ENCODE measurements at places on chromosomes 3 and 15. TPM values are rescaled to one million over a fixed set of nuclear protein-coding genes. Genes with fewer than 3 reads are reported as not detected.
A peak's percentile ranks its signal among the peaks of the same experiment; 100 is the strongest.

- DNase-seq: no peak
Measured at GRCh38 chr3:2920103-2920502, 190.1 kb downstream of the IL5RA start.

DNA sequence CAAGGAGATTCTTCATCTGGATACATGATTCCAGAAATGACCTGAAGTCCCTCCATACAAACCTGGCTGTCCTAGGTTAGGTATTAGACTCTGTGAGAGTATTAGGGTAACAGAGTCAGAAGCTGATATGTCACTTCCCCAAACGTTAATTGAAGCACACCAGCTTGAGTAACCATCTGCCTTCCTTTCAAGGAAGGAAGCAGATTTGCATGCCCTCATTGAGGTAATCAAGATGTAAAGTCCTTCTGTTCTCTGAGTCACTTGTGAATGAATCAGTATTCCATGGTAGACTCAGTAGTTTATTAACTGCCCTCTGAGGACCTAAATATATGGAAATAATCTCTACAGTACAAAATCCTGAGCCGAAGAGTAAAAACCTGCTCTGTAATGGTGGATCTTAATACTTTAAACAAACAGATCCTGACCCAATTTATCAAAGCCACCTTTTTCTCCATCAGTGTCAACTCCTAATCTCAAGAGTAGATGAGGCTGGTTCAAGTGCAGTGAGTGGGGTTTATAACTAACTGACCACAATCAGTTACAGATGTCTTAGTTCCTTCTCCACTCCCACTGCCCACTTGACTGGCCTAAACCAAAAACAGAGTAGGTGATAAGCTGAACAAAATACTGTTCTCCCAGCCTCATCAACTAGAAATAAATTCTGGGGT is 246.2 kb upstream of the CHRM5 start:
- no peak for DNase-seq

GRCh38 chr3:27544372-27544865 is 60.2 kb upstream of the SLC4A7 start:
- DNase-seq: no peak

GRCh38 chr3:126338790-126339288 is 18.4 kb downstream of the KLF15 start:
- no peak for DNase-seq

GRCh38 chr3:56784448-56785001 is 17.2 kb downstream of the ARHGEF3 start:
- no peak for DNase-seq

- DNase-seq: no peak
Measured at GRCh38 chr3:59264366-59264765, 214.5 kb upstream of the CFAP20DC start.

GRCh38 chr3:45082142-45082538 is 56.0 kb downstream of the CLEC3B start:
- DNase-seq: no peak

GRCh38 chr3:24168977-24169376 is 223.9 kb downstream of the NR1D2 start:
- no peak for DNase-seq

DNA sequence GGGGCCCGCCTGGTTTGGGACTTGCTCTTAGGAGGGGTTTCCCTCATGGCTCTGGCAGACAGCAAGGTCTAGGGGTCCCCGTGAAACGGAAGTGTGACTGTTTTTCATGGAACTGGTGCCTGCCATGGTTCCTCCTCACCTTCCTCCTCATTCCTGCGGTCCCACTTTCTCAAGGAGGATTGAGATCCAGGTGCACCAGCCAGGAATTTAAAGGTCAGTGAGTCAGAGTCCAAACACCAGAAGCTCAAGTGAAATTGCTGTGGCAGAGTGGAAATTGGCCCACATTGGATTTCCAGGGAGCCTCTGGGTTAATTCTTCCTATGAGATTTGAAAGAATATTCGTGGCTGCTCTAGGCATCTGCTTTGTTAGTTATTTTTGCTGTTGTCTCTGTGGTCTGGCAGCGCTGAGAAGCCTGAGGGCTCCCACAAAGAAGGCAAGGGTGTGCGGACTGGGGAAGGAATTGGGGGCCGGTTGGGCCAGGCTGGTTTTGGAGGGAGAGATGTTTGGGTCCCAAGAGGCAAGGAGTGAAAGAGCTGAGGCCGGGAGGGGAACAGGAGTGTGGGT is 60.4 kb upstream of the TNFAIP8L3 start:
- DNase-seq: peak; percentile 84

DNA sequence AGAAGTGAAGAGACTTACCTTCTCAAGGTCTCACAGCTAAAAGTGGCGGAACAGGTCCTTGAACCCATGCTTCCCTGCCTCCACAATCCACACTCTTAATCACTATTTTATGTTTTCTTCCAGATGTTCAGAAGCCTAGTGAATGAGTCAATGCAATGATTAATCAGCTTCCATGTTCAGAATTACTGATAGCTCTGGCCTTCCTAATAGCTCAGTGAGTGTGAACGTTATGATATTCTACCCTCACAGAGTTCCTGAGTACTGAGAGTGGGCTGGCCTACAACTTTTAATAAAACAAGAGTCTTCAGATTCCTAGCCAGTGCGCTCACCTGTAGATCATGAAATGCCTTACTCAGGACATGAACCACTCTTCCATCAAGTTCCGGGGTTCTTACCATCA is 443.0 kb upstream of the ADAMTS9 start:
- no peak for DNase-seq

DNA sequence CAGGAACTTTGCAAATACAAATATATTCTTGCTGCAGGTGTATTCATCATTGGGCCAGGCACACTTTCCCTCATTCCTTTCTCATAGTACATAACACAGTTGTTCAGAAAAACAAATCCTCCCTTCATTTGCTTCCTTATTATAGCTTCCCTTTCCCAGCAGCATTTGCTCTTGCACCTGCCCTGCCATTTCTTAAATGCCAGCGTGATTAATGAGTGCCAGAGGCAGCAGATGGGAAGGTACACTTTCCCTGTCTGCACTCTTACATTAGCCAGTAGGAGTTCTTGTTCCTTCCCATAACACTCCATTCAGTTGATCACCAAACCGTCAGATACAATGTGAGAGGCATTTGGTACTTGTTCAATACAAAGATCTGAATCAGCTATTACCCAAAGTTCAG is 128.5 kb upstream of the GAP43 start:
- peak; percentile 68 for DNase-seq

DNA sequence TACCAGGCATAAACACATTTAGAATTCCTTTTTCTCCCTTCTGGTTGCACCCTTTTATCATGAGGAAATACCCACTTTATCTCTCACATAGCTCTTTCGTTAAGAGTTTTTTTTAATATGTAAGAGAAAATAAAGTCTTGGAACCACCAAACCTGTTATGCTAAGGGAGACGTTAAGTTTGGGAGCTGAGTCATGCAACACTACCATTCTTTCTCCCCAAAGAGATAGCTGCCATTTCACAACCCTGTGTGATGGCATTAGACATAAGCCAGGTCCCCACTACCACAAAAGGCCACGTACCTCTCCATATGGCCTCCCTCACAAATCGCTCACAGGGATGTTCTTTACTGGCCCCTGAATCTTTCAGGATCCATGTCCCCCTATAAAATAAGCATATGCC is 7.6 kb upstream of the NIPA1 start:
- no peak for DNase-seq

CACNA2D2 gene
- not detected for total RNA-seq

NMNAT3 gene
- total RNA-seq: not detected

TGM4 gene
- total RNA-seq: not detected

FGF12 gene
- total RNA-seq: 0.16 TPM

STOML1 gene
- 35.1 TPM for total RNA-seq

CHST14 gene
- 15.6 TPM for total RNA-seq

ADAMTSL3 gene
- 0.05 TPM for total RNA-seq

RFT1 gene
- total RNA-seq: 7.5 TPM

SUCNR1 gene
- not detected for total RNA-seq

Measured in myocyte (in vitro differentiated cells).